H1 (cell line): ENCODE measurements at places on chromosomes 1 and 21.

DNA sequence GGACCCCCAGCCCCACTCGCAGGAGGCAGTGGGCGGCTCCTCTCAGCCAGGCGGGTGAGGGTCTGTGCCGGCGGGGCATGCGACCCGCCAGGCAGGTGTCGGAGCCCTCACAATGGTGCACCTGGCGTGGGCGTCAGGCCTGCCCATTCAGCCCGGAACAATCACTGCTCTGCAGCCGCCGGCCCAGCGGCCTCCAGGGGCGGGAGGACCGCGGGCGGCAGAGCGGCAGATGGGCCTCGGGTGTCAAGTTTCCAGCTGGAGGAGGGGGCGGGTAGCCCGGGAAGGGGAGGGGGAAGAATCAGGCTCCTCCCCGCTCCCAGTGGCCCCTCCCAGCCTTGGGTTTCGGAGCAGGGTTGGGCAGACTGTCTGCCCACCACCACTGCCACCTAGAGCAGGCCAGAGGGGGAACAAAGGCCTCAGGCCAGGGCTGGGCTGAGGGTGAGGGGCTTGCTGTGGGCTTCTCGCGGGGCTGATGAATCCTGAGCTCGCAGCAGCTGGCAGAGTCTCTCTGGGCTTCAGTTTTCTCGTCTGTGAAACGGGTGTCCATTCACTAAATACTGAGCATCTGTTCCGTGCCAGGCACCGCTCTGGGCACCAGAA, 39.5 kb upstream of the CASZ1 start:
- peak; percentile 97 for DNase-seq

DNA sequence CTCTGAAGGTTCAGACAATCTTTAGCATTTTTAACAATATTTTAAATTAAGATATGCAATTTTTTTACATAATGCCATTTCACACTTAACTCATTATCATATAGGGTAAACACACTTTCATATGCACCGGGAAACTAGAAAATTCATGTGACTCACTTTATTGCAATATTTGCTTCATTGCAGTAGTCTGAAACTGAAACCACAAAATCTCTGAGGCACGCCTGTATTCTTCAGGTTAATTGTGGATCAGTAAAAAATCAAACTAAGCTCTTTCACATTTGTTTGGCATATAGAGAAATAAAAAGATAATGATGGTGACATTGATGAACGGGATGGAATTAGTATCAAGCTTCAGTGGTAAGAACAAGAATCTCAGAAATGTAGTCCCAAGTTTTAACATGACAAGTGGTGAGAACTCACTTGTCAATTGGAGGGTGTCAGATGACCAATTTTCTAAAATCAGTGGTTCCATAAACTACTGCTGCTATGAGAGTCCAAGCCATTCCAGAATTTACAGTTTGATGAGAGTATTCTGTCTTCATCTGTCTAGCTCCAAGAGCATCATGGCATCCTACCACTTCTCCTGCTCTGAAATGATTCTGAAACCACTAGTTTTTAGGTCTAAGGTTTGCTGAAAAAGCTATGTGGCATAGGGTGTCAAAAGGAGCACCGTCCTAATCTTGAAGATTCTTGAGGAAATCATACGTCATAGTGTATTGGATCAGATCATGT, 281.0 kb downstream of the PTPRC start:
- DNase-seq: no peak

- DNase-seq: no peak
Measured at GRCh38 chr1:112672842-112673241, 1.6 kb upstream of the MOV10 start.

GRCh38 chr1:180269645-180270529, 39.8 kb downstream of the LHX4 start:
- DNase-seq: peak; percentile 63
